ENCODE measurements at places on chromosomes 6 and 20. TPM values are rescaled to one million over a fixed set of nuclear protein-coding genes. Genes with fewer than 3 reads are reported as not detected.

GRCh38 chr6:69162811-69163210 is 527.7 kb downstream of the ADGRB3 start:
- no peak overlapping the region for H3K27ac ChIP-seq
- H3K36me3 ChIP-seq = no peaks in the 10 kb centered on the region
- no peak for DNase-seq
- no peaks in the 10 kb centered on the region for H3K27me3 ChIP-seq
- no peak overlapping the region for H3K4me3 ChIP-seq

DNA sequence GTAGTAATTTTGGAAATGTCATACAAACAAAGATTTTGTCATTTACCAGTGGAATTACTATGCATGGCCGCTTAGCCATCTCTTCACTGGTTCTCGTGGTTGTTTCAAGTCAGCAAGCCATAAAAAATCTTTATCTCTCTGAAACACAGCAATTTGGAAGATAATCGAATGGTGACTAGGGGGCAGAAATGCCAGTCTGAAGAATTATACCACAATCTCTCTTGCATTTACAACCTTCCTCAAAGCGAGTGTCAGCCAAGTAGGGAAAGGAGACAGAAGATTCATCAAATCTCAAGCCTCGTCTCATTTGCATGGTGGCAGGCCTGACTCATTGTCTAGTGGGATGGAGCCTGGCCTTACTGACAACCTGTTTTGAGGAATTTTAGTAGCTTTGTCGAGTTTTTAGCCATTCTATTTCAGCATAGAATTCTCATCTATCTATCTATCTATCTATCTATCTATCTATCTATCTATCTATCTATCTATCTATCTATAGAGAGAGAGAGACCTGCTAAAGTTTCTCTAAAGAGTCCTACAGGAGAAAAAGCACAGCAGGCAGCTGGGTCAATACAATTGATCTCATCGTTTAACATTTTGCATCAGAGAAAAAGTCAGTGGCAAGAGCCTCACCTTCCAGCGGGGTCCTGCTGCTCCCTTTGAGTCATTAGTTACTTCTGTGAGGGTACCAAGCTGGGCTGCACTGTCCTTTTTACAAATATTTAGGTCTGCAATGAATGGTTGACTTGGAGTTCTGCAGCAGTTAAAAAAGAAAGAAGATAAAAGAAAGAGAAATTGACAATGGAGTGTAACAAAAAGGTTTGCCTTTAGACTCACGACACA is 572.8 kb downstream of the TFAP2A start:
- no peak overlapping the region for H3K27ac ChIP-seq
- no peak for DNase-seq
- no peaks in the 10 kb centered on the region for H3K36me3 ChIP-seq
- no peaks in the 10 kb centered on the region for H3K27me3 ChIP-seq
- no peaks in the 10 kb centered on the region for H3K4me1 ChIP-seq
- no peak overlapping the region for H3K4me3 ChIP-seq

GRCh38 chr6:163232015-163232523 is 182.4 kb upstream of the QKI start:
- H3K36me3 ChIP-seq = no peaks in the 10 kb centered on the region
- H3K27ac ChIP-seq = no peak overlapping the region
- no peak for DNase-seq
- no peaks in the 10 kb centered on the region for H3K27me3 ChIP-seq
- no peaks in the 10 kb centered on the region for H3K4me1 ChIP-seq

GRCh38 chr20:21632031-21632734 is 73.3 kb upstream of the PAX1 start:
- no peak for DNase-seq
- H3K27ac ChIP-seq = no peak overlapping the region
- no peak overlapping the region for H3K4me3 ChIP-seq
- H3K4me1 ChIP-seq = no peaks in the 10 kb centered on the region
- H3K27me3 ChIP-seq = no peaks in the 10 kb centered on the region

- H3K27me3 ChIP-seq = peaks cover 16% of the 10 kb centered on the region
- no peaks in the 10 kb centered on the region for H3K36me3 ChIP-seq
Observed at GRCh38 chr20:58865843-58866242, 13.3 kb downstream of the GNAS start.

- no peaks in the 10 kb centered on the region for H3K36me3 ChIP-seq
- H3K27ac ChIP-seq = no peak overlapping the region
- no peaks in the 10 kb centered on the region for H3K4me1 ChIP-seq
- H3K27me3 ChIP-seq = no peaks in the 10 kb centered on the region
Observed at GRCh38 chr20:44099832-44100231, 87.2 kb downstream of the JPH2 start.

- peaks cover 28% of the 10 kb centered on the region for H3K4me1 ChIP-seq
- H3K4me3 ChIP-seq = peak within 1 kb of the TSS; percentile 54
- H3K27ac ChIP-seq = peak within 1 kb of the TSS; percentile 43
- peak; percentile 51 for DNase-seq
- no peaks in the 10 kb centered on the region for H3K27me3 ChIP-seq
Observed at GRCh38 chr20:49982346-49983122, at the start of gene SNAI1. TSS of gene SNAI1 (plus strand) at chr20:49982980. CDS start at chr20:49983060, 80 bp downstream.

- no peaks in the 10 kb centered on the region for H3K36me3 ChIP-seq
- DNase-seq = no peak
- H3K27me3 ChIP-seq = no peaks in the 10 kb centered on the region
- H3K4me1 ChIP-seq = no peaks in the 10 kb centered on the region
- no peak overlapping the region for H3K27ac ChIP-seq
Observed at GRCh38 chr6:154648888-154649205, 84.4 kb upstream of the SCAF8 start.

ARMC12 gene
- total RNA-seq = 2.9 TPM

DNA sequence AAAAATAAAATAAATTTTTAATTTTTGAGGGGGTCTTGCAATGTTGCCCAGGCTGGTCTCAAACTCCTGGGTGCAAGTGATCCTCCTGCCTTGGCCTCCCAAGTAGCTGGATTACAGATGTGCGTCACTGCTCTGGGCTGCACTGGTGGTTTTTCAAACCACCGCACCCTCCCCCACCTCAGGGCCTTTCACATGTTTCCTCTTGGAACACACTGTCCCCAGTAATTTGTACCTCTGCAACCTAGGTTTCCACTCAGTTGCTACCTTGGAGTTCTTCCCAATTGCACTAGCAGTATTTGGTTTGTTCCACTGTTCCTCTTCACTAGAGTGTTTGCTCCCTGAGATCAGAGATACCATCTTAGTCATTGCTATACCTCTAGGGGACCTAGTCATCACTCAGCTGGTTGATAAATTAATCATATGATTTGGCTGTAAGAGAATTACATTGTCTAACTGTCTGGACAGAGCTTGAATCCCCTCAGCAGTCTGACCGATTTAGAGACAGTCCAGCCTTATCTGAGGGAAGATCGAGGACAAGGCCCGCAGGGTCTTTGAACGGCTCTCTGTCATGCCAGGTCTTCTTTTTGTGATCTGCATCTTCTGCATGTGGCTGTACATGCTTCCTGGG is 32.0 kb downstream of the CEP43 start:
- no peaks in the 10 kb centered on the region for H3K27me3 ChIP-seq
- DNase-seq = no peak
- H3K4me1 ChIP-seq = no peaks in the 10 kb centered on the region

GRCh38 chr6:20751293-20751935 is 217.2 kb downstream of the CDKAL1 start:
- no peak for DNase-seq
- no peaks in the 10 kb centered on the region for H3K4me1 ChIP-seq
- no peak overlapping the region for H3K4me3 ChIP-seq
- H3K27me3 ChIP-seq = no peaks in the 10 kb centered on the region
- no peaks in the 10 kb centered on the region for H3K36me3 ChIP-seq
- H3K27ac ChIP-seq = no peak overlapping the region

GRCh38 chr6:99099243-99099642 is 151.5 kb upstream of the FBXL4 start:
- H3K36me3 ChIP-seq = no peaks in the 10 kb centered on the region
- no peak overlapping the region for H3K27ac ChIP-seq
- no peak overlapping the region for H3K4me3 ChIP-seq
- H3K27me3 ChIP-seq = no peaks in the 10 kb centered on the region

DPPA5 gene
- total RNA-seq = not detected

CAP2 gene
- 11.8 TPM for total RNA-seq

- DNase-seq = no peak
- H3K4me3 ChIP-seq = peak overlapping the region; percentile 91
- H3K27ac ChIP-seq = peak overlapping the region; percentile 64
- H3K27me3 ChIP-seq = no peaks in the 10 kb centered on the region
Observed at GRCh38 chr6:106629859-106630163, 433 bp downstream of the QRSL1 start.

DNA sequence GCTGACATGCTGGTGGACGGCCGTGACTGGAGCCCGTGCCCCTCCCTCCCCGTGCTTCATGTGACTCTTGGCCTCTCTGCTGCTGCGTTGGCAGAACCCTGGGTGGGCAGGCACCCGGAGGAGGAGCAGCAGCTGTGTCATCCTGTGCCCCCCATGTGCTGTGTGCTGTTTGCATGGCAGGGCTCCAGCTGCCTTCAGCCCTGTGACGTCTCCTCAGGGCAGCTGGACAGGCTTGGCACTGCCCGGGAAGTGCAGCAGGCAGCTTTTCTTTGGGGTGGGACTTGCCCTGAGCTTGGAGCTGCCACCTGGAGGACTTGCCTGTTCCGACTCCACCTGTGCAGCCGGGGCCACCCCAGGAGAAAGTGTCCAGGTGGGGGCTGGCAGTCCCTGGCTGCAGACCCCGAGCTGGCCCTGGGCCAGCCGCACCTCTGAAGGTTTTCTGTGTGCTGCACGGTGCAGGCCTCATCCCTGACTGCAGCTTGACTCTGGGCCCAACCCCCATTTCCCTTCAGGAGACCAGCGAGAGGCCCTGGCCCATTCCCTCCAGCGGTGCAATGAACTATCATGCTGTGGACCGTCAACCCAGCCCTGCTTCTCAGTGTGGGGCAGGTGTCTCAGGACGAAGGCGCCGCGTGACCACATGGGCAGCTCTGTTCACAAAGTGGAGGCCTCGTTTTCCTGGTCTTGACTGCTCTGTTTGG is 8.1 kb downstream of the NPBWR2 start:
- no peaks in the 10 kb centered on the region for H3K4me1 ChIP-seq
- H3K4me3 ChIP-seq = no peak overlapping the region

GRCh38 chr6:156060013-156060412 is 604.4 kb upstream of the NOX3 start:
- no peaks in the 10 kb centered on the region for H3K27me3 ChIP-seq
- no peak overlapping the region for H3K27ac ChIP-seq
- no peak overlapping the region for H3K4me3 ChIP-seq
- H3K36me3 ChIP-seq = no peaks in the 10 kb centered on the region
- H3K4me1 ChIP-seq = no peaks in the 10 kb centered on the region
- no peak for DNase-seq

ZNF831 gene
- 0.90 TPM for total RNA-seq

- H3K27ac ChIP-seq = peak overlapping the region; percentile 91
- H3K36me3 ChIP-seq = no peaks in the 10 kb centered on the region
- no peaks in the 10 kb centered on the region for H3K4me1 ChIP-seq
- no peak for DNase-seq
- no peaks in the 10 kb centered on the region for H3K27me3 ChIP-seq
Observed at GRCh38 chr6:148565930-148566663, 180.7 kb upstream of the UST start.

PANK2 gene
- total RNA-seq = 63.1 TPM

GRCh38 chr20:6855796-6856195 is 88.3 kb downstream of the BMP2 start:
- H3K27ac ChIP-seq = no peak overlapping the region
- no peak overlapping the region for H3K4me3 ChIP-seq
- no peaks in the 10 kb centered on the region for H3K27me3 ChIP-seq
- no peaks in the 10 kb centered on the region for H3K4me1 ChIP-seq

- no peak overlapping the region for H3K4me3 ChIP-seq
- H3K36me3 ChIP-seq = no peaks in the 10 kb centered on the region
- no peak for DNase-seq
- H3K27me3 ChIP-seq = no peaks in the 10 kb centered on the region
Observed at GRCh38 chr6:93751969-93752368, 332.6 kb upstream of the EPHA7 start.

DNA sequence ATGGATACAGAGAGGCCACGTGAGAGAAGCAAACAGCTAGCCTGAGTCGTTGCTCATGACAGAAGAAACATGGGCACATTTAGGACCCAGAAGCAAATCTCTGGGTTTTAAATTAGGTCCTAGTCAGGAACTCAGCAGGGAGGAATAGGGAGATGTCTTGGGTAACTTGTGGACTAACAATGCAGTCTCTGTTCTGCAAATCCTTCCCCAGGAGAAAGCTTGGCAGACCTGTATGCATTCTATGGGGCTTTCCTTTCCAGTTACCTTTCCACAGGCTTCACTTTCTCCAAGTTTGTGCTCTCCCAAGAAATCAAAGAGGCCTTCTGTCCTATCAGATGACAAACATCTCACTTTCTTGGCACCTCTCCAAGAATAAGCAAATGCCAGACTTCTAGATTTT is 47.2 kb upstream of the PLCB4 start:
- H3K27ac ChIP-seq = no peak overlapping the region
- no peaks in the 10 kb centered on the region for H3K27me3 ChIP-seq
- no peak for DNase-seq

DNA sequence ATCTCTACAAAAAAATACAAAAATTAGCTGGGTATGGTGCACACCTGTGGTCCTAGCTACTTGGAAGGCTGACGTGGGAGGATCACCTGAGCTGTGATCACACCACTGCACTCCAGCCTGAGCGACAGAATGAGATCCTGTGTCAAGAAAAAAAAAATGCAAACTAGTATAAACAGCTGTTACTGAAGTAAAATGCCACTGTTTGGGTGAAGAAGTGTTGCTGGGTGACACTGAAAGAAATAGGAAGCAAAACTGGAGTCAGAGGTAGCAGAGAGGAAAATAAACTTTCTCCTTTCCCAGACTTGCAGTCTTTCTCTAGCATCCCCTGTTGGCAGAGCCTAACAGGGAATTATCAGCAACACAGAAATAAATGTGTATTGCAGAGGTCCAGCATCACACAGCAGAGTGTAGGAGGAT is 241.2 kb upstream of the PREP start:
- H3K27ac ChIP-seq = no peak overlapping the region
- no peaks in the 10 kb centered on the region for H3K36me3 ChIP-seq
- no peaks in the 10 kb centered on the region for H3K4me1 ChIP-seq

CTAGE9 gene
- total RNA-seq = not detected

KCNG1 gene
- total RNA-seq = 0.39 TPM

DNA sequence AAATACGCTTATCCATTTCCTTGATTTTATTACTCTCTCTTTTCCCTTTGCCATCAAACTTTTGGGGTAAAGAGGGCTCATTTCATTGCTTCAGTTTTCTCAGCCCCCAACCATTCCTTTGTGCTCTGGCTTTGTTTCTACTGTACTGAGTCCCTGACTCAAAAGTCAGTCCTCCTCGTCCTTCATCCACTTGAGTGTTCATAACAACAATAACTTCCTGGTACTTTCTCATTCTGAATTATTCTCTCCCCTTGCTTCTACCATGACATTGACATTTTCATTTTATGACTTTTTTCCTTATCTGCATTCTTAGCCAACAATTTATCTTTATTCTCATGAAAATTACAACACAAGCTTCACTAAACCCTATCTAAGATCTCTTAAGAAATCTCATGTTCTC is 911 bp downstream of the ENPP3 start:
- DNase-seq = no peak
- no peaks in the 10 kb centered on the region for H3K4me1 ChIP-seq
- H3K36me3 ChIP-seq = no peaks in the 10 kb centered on the region
- no peak overlapping the region for H3K4me3 ChIP-seq
- H3K27me3 ChIP-seq = no peaks in the 10 kb centered on the region
- H3K27ac ChIP-seq = no peak overlapping the region

All from tibial nerve (tissue), 4 donors.